Left ventricle myocardium inferior (tissue), 1 donor: ENCODE measurements at places on chromosomes 5 and 9. TPM values are rescaled to one million over a fixed set of nuclear protein-coding genes. Genes with fewer than 3 reads are reported as not detected.

Gene HINT2
- 71.1 TPM for total RNA-seq

Gene LURAP1L
- 2.6 TPM for total RNA-seq

Gene PDE4D
- total RNA-seq: 34.5 TPM

Gene RNF183
- not detected for total RNA-seq

Gene KCNV2
- total RNA-seq: not detected

Gene SPINK13
- total RNA-seq: not detected

Gene IER5L
- total RNA-seq: 3.8 TPM
